ENCODE measurements at places on chromosomes 13 and 19.

- DNase-seq = no peak
Measured at GRCh38 chr19:14977128-14977527, 2.5 kb downstream of the SLC1A6 start.

GRCh38 chr19:55493052-55493644 lies 4.9 kb downstream of the SSC5D start:
- peak; percentile 49 for DNase-seq

GRCh38 chr19:29076963-29077362 lies 136.0 kb downstream of the UQCRFS1 start:
- no peak for DNase-seq

DNA sequence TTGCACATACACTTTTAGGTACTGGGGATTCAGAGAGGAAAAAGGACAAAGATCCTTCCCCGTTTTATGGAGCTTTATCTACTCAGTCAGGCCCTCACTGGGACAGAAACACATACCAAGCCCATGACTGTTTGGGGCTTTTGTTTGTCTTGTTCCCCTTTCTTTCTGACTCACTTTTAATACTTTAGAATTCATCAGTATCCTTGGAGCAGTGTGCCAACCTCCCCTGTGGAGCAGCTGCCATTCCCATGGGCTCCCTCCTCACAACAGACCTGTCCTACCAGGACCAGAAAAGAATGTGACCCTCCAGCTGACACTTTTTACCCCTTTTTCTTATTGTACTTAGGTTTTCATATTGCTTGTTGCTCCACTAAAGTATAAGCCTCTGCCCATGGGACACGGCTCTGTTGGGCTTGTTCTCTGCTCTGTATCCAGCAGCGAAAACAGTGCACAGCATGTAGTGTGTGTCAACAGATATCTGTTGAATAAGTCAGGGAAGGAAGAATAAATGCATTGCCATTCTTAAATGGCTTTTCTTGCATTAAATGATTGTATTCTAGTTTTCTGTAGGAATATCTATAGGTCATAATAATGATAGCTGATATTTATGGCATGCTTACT lies 431.1 kb downstream of the EFNB2 start:
- DNase-seq = peak; percentile 87

DNA sequence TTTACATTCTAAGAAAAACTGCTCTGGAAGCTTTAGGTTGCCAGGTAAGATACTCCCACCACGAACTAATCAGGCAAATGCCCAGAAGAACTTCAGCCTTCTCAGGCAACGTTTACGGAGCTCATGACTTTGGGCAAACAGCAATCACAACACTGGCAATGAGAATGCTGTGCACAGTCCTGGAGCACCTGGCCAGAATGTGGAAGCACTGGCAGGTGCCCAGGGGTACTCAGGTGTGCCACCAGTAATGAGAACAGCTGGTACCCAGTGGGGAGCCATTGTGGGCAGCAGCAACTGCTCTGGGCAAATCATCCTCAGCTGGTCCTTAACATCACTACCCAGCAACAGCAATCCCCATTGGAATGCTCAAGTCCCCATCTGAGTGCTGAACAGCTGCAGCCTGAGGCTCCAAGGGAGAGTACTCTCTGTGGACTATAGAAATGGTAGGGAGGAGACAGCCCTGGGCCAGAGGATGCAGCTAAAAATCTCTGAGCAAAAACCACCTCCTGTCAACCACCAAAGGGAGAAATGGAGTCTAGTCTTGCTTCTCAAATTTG lies 210.0 kb downstream of the FOXO1 start:
- DNase-seq = no peak

- DNase-seq = no peak
Measured at GRCh38 chr19:19580418-19580817, 38.1 kb downstream of the PBX4 start.

DNA sequence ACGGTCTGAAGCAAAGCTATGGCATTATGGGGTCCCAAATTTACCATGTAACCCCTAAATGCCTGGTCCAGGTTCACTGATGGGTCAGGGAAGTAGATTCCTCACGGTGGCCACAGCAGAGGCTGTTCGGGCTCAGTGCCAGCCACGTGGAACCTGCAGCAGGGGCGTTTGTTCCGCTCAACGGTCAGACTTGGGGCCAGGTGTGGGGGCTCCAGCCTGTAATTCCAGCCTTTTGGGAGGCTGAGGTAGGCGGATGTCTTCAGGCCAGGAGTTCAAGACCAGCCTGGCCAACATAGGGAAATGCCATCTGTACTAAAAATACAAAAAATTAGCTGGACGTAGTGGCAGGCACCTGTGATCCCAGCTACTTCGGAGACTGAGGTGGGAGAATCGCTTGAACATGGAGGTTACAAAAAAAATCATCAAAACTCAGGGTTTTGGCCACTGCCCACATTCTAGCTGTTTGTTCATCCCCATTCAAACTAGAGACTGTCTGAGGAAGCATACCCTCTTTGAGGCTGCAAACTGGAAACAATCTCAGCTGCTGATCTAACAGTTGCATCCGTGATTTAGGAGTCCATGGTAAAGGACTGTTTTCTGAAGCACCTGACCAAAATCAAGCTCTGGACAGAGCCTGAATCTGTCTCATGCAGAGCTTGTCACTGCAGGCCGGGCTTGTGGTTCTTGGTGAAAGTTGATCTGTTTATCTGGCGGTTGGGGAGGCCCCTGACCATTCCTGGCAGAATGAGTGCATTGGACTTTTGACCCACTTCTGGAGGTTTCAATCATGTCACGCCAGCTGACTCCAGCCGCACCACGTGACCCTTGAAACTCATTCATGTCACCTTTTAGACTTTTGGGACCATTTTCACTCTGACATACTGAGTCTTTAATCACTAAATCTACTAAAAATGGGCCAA lies 30.2 kb upstream of the ZNF331 start:
- DNase-seq = no peak

- no peak for DNase-seq
Measured at GRCh38 chr13:26378116-26378515, 124.2 kb downstream of the CDK8 start.

- no peak for DNase-seq
Measured at GRCh38 chr13:31722673-31723072, 16.7 kb upstream of the RXFP2 start.

DNA sequence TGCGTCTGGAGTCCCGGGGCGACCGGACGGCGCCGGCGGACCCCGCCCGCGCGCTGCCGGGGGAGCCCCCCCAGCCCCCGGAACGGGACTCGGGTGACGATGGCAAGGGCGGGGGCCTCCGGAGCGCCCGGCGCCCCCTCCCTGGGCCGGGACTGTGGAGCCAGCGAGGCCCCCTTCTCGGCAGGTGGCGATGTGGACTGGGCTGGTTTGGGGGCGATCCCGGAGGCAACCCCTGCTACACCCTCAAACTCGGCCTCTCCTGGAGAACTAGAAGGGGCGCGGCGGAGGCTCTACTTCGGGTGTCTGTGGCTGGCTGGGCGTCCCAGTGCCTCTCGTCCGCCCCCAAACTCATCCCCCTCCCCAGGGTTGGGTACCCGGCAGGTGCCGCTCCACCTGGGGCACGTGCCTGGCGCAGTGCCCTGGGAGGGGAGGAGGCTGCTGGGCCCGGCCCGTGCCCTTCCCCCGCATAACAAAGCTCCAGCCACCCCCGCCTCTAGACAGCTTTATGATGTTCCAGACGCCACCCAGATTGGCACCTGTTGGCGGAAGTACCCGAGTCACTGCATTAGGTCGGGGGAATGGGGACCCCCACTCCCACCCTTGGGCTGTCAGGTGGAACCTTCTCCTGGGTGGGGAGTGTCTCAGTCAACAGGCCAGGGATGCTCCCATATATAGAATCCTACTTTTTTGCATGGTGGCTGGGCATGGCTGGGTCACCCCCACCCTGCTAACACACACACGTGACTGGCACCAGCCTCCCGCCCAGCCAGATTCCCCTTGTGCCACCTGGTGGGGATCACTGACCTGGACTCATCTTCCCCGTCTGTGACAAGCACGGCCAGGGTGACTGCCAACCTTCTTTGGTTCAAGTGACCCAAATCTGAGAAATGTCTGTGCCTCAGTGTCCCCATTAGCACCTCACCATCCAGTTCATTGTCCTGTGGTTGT lies 722 bp downstream of the PKN1 start:
- DNase-seq = no peak

DNA sequence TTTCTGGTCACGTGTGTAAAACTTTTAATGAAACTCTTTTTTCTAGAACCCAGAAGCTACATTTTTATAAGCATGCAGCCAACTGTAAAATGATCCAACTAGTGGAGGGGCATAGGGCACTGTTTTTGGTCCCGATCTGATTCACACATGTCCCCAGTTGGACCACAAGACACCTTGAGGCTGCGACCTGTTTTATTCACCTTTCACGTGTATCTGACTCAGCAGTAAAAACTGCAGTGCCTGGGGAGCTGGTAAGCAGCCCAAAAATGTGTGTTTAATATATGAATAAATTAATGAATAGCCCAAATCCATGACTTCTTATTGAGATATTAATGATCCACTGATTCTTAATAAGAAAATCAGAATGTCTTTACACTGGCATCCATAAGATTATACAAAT lies 140.4 kb downstream of the COL4A1 start:
- no peak for DNase-seq

DNA sequence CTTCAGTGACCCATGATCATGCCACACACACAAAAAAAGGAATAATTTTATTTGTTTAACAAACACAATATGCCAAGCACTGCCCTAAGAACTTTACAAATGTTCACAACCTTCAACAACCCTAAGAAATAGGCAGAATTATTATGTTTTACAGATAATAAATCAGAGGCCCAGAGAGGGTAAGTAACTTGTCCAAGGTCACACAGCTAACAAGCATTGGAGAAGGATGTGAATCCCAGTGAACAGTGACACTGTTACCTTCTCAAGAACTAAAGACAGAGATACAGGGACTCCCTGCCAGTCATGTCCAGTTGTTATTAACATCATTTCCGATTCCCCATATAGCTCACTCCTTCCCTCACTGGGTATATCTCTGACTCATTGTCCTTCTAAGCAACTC lies 13.6 kb downstream of the CEACAM20 start:
- no peak for DNase-seq

DNA sequence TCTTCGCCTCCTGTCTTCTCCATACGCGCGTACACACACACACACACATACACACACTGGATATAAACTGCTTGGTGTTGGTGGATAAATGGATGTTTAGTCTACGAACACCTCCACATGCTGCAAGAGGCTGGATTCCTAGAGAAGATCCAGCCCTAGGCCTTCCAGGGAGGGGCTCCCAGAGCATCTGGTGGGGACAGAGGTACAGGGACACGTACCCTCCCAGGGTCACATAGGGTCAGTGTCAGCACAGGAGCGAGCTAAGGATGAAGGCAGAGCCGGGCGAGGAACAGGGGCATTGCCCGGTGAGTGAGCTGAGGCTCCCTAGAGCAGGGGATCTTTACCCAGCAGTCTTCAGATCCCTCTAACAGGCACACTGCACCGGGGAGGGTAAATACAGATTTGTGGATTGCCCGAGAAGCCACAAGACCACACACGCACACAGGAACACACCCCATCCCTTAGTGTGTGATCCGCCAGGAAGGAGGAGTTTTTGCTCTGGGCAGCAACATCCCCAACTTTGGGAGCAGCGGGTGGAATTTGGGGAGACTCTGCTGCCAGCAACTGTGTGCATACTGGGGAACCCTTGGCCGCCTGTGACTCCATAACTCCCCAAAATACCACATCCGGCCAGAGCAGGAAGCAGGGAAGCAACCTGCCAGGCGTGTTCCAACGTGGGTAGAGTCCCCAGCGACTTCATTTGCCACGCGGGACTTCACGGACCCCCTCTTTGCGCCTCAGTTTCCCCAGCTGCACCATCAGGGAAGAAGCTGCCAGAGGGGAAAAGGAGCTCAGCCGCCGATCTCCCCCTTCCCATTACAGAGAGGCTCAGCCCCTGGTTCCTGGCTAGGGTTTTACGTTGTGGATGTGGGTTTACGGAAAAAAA lies 5.8 kb upstream of the TLE2 start:
- peak; percentile 61 for DNase-seq

- peak; percentile 22 for DNase-seq
Measured at GRCh38 chr13:106989876-106990275, 421.9 kb upstream of the ARGLU1 start.

DNA sequence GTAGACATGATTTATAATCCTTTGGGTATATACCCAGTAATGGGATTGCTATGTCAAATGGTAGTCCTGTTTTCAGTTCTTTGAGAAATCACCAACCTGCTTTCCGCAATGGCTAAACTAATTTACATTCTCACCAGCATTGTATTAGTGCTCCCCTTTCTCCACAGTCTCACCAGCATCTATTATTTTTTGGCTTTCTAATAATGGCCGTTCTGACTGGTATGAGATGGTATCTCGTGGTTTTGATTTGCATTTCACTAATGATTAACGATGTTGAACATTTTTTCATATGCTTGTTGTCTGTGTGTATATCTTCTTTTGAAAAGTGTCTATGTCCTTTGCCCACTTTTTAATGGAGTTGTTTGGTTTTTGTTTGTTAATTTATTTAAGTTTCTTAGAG lies 165.1 kb downstream of the PDS5B start:
- DNase-seq = no peak

DNA sequence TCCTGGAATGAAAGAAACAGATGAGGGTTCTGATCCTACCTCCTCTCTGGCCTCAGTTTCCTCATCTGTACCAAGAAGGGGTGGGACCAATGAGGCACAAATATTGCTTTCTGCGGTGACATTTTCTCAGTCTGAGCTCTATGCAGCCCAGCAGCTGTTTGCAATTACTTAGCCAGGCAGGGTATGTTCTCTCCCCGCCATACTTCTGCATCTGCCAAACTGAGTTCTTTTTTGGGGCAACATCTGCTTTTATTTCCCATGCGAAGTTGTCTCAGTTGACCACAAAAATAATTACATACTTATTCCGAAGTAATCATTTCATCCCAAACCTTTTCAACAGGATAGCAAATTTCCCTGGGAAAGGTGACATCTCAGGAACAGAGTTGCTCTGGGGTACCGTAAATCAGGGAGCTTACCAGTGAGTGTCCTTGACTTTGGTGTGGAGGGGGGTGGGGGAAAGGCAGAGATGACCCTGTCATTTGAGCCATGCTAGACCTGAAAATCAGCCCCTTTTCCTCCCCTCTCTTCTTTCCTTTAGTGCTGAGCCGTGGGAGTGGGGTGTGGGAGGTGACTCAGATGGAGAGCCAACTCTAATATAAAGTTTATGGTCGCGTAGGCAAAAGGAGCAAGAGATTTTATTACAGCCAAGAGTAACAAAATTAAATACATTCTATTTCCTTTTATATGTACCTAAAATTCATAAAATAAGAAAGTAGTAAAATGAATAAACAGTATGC lies 165.7 kb upstream of the KL start:
- DNase-seq = peak; percentile 74
